ENCODE measurements at places on chromosomes 12 and 14.

- no peak for DNase-seq
These were observed 25.3 kb downstream of the DDHD1 start for GRCh38 chr14:53127832-53128231.

DNA sequence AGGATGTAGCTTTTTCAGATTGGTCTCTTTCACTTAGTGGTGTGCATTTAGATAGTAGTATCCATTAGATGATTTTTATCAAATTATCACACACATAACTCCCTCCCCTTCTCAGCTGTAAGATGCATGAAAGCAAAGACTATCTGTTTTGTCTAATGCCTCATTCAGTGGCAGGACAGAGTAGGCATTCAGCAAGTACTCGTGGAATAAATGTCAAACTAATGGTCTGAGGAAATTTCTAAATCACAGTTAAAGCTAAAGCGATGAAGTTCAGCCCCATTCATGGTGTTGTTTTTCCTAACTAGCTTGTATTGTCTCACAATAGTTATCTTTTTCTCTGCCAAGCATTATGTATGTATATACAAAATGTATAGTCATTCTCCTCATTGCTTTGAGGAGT lies 16.1 kb downstream of the CCNK start:
- no peak for DNase-seq

DNA sequence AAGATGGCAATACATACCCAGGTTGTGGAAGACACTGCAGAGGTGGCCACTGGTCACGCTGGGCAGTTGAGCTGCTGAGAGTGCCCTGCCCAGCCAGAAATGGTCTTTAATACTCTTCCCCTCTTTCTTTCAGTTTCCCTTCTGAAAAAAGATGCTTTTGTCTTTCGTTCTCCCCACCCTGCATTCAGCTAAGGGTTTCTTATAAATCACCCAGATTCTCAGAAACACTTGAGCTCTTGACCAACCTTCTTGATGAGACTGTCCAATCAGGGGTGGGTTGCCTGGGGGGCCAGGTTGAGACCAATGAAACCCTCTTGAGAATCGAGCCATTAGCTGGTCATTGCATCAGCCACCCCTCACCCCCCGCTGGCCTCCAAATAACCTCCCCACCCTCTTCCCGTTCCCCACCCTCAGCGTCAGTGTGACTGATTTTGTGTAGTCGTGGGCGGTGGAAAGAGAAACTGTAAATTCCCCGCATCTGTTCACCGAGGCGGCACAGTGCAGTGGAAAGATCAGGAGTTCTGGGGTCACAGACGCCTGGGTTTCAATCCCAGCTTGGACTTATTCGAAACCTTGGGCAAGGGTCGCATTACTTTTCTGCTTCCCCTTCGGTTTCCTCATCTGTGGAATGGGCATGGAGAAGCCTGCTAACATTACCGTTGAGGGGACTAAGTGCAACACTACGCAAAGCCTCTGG lies 52.3 kb downstream of the SLC25A47 start:
- DNase-seq: peak; percentile 64

GRCh38 chr14:73753887-73754795 lies 40.0 kb upstream of the PNMA1 start:
- peak; percentile 64 for DNase-seq

GRCh38 chr12:42124764-42125387 lies 19.8 kb downstream of the GXYLT1 start:
- DNase-seq: no peak

DNA sequence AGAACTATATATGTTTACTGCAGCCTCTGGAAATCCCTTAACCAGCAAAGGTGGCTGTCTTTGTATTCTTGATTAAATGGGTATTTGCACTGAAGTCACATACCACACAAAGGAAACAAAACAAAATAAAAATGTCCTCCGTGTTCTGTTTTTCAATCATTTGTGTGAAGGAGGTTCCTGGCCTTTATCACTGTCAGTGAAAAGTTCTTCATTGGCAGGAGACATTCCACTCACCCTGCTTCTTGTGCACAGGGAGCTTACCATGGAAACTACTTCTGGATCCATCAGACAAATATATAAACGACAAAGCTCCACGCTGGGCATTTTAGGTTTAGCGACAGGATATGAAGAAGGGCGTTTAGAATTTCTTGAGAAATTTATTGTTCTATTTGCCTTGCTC lies 5.7 kb upstream of the NKX2-8 start:
- no peak for DNase-seq

DNA sequence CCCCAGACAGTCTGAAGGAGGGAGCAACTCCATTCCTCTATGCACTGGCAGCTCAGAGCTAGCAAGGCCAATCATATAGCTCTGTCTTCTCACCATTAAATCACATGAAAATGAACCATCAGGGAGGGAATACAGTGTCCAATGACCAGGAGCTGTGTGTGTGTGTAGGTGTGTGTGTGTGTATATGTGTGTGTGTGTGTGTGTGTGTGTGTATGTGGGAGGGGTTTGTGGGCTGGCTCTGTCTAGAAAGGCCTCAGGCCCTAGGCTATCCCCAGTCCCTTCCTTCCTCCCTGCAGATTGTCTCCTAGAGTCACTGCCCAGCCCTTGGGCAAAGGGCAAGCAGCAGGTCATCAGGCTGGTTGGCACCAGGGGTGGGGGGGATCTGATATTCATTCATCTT lies 5.7 kb upstream of the SUSD6 start:
- no peak for DNase-seq

GRCh38 chr14:55285048-55285652 lies 13.9 kb downstream of the FBXO34 start:
- no peak for DNase-seq

- peak; percentile 19 for DNase-seq
These were observed 4.1 kb downstream of the CACNA2D4 start for GRCh38 chr12:1914114-1914911.

GRCh38 chr14:88986146-88986841 lies 161.8 kb downstream of the TTC8 start:
- no peak for DNase-seq

DNA sequence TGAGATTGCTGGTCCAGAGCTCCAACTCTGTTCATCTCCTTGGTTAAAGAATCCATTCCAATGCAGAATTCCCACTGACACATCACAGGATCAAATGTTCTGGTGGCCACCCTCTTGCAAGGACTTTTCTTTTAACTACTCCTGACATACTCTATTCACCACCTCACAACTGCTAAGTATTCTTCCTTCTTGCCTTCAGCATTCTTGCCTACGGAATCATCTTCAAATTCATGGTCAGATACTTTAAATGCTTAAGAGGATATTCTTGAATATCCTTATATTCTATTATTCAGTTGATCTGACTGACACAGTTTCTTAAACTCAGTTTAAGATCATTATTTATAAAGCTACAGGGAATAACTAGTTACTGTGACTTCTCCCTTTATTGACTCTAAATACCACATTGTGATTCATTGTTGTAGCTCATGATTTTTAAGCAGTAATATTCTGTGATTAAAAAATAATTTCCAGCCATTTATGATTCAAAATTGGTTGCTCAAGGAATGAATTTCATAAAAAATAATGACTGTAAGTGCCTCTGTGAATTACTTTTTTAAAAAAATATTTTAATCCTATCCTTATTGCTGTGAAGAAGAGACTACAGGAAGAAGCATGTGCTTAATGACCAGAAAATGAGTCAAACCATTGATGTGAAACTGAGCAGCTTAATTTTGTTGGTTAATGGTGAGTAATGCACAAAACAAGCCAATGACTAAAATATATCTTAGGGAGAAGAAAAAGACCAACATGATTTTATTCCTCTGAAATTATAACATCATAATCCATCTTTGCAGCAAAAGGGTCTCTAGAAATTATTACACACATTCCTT lies 207.1 kb downstream of the PIK3C2G start:
- DNase-seq: no peak

- DNase-seq: no peak
These were observed 78.8 kb downstream of the DNAH10 start for GRCh38 chr12:123840765-123841425.

DNA sequence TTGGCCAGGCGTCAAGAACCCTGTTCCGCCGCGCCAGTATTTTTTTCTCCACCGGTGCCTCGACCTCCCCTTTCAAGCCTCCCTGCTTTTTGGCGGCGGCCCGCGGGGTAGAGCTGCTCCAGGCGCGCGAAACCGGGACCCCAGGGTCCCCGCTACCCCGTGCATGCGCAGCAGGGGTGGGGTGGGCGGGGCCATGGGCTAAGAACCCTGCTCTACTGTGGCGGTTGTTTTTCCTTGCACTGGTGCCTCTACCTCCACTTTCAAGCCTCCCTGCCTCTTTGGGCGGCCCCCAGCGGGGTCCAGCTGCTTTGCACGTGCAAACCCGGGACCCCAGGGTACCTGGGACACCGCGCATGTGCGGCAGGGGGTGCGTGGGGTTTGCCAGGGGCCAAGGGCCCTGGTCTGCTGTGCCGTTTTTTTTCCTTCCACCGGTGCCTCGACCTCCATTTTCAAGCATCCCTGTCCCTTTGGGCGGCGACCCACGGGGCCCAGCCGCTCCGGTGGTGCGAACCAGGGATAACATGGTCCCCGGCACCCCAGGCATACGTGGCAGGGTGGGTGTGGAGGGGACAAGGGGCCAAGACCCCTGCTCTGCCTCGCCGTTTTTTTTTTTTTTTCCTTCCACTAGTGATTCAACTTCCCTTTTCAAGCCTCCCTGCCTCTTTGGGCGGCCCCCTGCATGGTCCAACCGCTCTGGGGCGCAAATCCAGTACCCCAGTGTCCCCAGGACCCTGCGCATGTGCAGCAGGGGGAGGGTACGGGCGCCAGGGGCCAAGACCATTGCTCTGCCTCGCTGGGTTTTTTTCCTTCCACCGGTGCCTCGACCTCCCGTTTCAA lies 326.8 kb downstream of the ALG10 start:
- no peak for DNase-seq

GRCh38 chr12:43425361-43425760 lies 126.6 kb downstream of the ADAMTS20 start:
- DNase-seq: no peak

DNA sequence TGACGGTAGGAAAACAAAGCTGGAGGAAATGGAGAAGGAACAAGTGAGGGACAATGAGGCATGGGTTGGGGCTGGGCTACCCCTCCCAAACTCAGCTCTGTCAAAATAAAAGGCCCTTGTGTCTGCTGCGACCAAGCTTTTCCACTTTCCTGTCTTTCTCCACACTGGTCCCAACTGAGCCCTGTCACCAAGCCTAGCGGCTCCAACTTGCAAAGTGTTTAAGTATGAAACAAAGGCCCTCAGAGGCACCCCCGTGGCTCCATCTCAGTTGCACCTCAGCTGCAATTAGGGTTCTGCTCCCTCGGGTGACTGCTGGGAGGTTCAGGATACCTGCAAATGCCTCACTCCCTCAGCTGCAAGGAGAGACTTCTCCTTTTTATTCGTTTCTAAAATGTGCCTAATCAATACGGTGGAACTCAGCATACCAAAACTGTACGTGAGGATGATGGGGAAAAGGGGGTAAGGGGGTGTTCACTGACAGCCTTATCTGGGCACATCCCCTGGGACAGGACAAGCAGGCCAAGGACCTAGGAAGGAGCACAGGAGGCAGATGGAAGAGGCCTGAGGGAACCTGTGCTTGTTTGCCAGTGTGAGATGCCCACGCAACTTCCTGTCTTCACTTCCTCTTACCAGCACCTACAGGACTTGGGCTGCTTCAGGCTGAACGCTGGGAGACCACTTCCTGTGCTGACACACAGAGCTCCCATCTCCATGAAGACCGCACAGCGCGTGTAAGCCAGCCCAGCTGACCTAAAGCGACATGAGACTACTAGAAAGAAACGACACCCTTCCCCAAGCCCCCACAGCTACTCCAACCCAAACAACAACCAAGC lies 8.9 kb downstream of the VAMP1 start:
- DNase-seq: no peak

DNA sequence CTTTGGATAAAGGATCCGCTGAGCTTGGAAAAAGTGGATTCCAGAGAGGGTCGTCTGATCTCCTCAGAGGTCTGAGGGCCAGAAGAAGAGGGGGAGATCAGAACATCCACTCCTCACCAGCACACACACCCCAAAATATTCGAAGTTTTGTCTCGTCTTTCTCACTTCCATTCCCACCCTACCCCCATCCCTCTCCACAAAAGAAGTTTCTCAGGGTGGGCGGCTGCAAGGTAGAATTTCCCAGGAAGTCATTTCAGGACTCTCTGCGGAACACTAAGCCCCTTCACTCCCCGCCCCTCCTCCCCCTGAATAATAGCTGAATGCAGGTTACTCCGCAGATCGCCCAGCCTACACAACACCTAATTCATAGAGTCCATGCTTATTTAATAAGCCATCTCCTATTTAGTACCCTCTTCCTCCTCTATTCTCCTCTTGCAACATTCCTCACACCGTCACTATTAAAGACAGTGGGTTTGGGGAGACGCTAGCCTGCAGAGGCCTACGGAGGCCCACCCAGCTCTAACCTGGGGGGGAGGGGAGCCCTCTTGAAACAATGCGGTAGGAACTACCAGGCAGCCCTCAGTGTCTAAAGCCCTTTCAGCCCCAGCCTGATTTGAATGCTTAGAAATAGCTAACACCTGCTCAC lies 649 bp upstream of the SALL2 start:
- DNase-seq: no peak

- no peak for DNase-seq
These were observed 16.3 kb upstream of the METTL17 start for GRCh38 chr14:20973501-20973900.

DNA sequence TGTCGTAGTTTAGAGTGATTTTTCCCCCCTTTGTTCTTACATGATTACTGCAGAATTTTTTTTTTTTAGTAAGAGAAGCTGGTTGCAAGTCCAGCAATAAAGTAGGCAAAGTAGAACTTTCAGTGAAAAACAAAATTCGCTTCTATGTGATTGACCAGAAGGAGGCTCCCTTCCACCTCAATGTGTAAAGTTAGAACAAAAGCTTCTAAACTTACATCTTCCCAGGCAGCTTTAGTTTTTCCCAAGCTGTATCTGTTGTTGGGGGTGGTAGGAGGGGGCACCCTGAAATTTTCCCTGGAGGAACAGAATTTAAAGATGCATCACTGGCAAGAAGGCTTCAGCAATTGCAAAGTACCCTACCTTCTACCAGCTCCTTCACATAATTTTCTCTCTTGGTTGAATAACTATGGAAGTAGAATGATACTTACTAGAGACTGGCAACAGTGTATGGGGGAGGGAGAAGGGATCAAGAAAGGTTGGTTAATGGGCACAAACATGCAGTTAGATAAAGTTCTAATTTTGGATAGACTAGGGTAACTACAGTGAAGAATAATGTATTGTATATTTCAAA lies 87.3 kb upstream of the E2F7 start:
- DNase-seq: peak; percentile 42

GRCh38 chr14:33880330-33880729 lies 70.5 kb downstream of the EGLN3 start:
- DNase-seq: no peak

- no peak for DNase-seq
These were observed 16.1 kb downstream of the FGD6 start for GRCh38 chr12:95201056-95201670.

- no peak for DNase-seq
These were observed 24.2 kb upstream of the DYRK2 start for GRCh38 chr12:67624355-67624754.

- peak; percentile 82 for DNase-seq
These were observed 42.8 kb upstream of the CORO1C start for GRCh38 chr12:108773798-108774788.

GRCh38 chr12:49282302-49282701 lies 12.6 kb upstream of the PRPH start:
- no peak for DNase-seq

GRCh38 chr12:79203058-79203647 lies 338.6 kb downstream of the SYT1 start:
- no peak for DNase-seq

GRCh38 chr14:102215071-102215470 lies 75.4 kb downstream of the WDR20 start:
- no peak for DNase-seq

- no peak for DNase-seq
These were observed 217.7 kb upstream of the DCN start for GRCh38 chr12:91400271-91400670.

Data from right forelimb (tissue), 1 donor.